ENCODE measurements at places on chromosomes 6 and 20. TPM values are rescaled to one million over a fixed set of nuclear protein-coding genes. Genes with fewer than 3 reads are reported as not detected.
A peak's percentile ranks its signal among the peaks of the same experiment; 100 is the strongest.

GRCh38 chr6:80932359-80932758 lies 820.1 kb downstream of the TENT5A start:
- no peak for DNase-seq

Gene DOK5
- total RNA-seq: under 0.01 TPM

DNA sequence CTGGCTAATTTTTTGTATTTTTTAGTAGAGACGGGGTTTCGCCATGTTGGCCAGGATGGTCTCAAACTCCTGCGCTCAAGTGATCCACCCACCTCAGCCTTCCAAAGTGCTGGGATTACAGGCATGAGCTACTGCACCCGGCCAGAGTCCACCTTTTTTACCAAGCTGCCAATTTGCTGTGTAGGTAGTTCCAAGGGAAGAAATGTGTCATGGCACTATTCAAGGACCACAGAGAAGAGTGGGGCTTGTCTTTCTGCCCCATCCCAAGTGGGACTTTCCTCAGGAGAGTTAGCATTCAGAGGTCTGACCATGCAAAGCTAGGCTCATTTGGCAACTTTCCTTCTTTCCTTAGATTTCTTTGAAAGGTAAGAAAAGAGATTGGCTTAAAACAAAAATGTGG lies 111.9 kb upstream of the TRAF3IP2 start:
- no peak for DNase-seq

DNA sequence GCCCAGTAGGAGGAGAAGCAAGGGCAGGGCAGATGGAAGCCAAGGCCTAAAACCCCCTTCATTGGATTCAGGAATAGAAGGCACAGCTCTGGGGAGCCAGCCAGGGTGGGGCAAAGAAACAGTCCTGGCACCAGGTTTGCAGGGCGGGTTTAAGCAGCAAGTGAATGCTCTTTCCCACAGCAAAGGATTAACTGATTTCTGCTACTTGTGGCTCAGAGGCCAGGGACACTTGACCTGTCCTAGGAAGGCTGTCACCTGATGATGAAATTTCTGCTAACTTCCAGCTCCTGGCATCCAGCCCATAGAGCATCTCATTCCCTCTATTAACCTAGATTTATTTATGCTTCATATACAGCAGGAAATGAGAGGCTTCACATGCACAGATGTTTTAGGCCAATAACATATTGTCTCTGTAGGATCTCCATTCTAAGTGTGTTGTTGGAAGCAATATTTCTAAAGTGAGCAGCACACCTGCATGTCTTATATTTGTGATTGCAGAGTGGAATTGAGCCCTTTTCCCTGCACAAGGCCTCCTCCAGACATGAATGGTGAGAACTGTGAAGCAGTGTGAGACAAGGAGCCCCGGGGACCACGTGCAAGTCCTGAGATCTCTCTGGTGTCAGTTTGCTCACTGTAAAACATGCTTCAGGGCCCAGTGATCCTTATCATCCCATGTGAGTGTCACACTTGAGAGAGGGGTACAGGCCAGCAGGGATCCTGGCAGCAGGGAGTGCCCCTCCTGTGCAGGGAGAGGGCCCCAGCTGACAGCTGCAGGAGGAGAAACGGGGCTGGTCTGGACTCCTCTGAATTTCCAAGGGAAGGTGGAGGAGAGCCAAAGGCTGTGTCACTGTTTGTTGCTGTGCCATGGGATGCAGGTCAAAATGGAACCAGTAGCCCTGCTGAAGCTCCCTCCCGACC lies 41.1 kb upstream of the CST5 start:
- DNase-seq: no peak

- DNase-seq: peak; percentile 65
These were observed 210.4 kb downstream of the ALDH8A1 start for GRCh38 chr6:134739299-134740026.

- peak; percentile 43 for DNase-seq
These were observed 23.7 kb downstream of the MOCS3 start for GRCh38 chr20:50982363-50982762.

GRCh38 chr6:91155129-91155785 lies 568.4 kb upstream of the MAP3K7 start:
- DNase-seq: no peak

DNA sequence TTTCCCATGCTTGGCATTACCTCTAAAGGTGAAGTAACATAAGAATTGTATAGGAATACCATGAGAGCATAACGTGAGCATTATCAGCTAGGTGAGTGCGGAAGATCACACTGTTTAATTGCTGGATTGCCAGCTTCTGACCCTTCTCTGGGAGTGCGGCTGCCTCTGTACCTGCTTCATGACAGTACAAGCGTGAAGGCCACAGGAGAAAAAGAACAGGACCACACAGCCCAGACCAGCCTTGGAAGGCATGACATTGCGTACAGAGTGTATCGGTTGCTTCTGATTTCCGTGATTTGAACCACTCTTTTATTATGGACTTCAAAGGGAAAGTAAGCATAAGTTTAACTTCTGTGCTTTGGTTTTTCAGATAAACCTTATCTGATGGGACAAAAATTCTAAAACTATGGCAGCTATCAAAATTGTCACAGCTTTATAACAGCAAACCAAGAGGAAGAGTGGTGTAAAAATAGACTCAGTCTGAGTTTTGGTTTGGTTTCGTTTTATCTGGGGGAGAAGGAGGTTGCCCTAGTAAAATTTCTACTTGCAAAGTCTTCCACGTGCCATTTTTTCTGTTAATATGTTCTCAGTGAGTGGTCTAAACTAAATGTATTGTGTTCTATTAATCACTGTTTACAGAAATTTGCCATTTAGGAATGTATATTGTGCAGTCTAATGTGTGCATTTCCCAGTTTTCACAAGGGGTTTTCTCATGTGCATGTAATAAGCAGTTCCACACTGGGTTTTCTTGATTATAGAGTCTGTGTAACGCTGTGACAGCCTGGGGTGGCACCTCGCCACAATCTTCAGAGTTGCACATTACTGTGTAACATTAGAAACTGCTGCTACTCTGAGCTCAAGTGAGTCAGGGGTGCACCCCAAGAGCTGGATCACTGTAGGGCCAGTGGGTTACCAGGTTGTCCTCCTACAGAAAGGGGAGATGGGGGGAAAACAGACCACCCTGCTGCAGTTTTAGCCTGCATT lies 97.3 kb downstream of the RPP40 start:
- no peak for DNase-seq

Gene RAD21L1
- not detected for total RNA-seq
